ENCODE measurements at places on chromosomes 3 and 15.

- no peak for DNase-seq
These were observed 61.2 kb upstream of the KCNMB2 start for GRCh38 chr3:178475062-178475461.

- no peak for DNase-seq
These were observed 353.1 kb downstream of the CHL1 start for GRCh38 chr3:549636-550035.

DNA sequence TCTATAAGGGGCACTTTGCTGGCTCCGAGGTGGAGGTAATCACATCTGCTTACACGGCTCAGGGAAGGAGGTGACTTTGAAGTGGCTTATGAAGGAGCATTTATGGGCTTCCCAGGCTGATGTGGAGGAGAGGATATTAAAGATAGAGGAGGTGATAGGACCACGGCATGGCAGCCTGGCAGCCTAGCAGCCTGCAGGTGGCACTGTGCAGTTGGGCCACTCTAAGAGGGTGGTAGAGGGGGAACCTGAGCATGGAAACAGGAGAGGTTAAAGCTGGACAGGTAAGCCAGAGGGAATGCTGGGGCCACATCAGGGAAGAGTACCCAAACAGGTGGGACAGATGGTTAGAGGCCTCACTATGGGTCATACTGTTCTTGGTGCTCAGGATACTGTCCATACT, 375.0 kb downstream of the WDR72 start:
- no peak for DNase-seq

GRCh38 chr15:88022716-88023115, 233.8 kb downstream of the NTRK3 start:
- no peak for DNase-seq

- no peak for DNase-seq
These were observed 279.7 kb upstream of the GOLGA6L4 start for GRCh38 chr15:83955806-83956265.

- DNase-seq, result peak; percentile 23
These were observed 72.0 kb upstream of the BLM start for GRCh38 chr15:90644952-90645725.

GRCh38 chr3:150105886-150106612, 135.4 kb upstream of the PFN2 start:
- DNase-seq, result peak; percentile 71

- no peak for DNase-seq
These were observed 610 bp downstream of the MAP4 start for GRCh38 chr3:48015431-48016180.

- DNase-seq, result no peak
These were observed 520.7 kb downstream of the ROBO1 start for GRCh38 chr3:79246875-79247724.

DNA sequence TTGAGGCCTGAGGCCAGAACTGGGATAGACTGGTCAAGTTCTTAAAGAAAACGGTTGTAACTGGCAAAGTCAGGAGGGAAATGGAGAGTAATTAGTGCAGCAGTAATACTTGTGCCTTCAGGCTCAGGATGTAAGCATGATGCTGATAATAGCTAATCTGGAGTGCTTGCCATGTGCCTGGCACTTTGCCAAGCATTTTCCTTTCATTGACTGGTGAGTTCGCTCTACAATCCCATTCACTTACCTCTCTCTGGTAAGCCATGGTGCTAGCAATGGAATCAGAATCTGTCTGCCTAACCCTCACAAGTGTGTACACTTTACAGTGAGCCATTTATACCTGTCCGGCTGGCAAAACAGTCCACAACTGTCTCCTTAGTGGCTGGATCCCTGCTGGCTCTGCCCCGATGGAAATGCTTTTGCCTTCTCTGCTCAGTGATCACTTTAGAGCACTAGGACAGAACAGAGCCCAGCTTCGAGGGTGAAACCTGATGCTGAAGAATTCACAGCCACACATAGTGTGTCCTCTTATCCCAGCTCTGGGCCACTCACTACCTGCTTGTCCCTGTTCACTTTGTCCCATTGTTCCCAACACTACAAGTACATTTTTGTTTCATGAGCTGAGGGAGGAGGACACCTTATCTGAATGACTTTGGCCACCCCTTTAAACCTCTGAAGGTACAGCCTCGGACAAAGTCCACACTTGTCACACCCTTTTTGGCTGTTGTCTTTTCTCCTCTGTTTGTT, 10.3 kb downstream of the CHP1 start:
- peak; percentile 2 for DNase-seq

DNA sequence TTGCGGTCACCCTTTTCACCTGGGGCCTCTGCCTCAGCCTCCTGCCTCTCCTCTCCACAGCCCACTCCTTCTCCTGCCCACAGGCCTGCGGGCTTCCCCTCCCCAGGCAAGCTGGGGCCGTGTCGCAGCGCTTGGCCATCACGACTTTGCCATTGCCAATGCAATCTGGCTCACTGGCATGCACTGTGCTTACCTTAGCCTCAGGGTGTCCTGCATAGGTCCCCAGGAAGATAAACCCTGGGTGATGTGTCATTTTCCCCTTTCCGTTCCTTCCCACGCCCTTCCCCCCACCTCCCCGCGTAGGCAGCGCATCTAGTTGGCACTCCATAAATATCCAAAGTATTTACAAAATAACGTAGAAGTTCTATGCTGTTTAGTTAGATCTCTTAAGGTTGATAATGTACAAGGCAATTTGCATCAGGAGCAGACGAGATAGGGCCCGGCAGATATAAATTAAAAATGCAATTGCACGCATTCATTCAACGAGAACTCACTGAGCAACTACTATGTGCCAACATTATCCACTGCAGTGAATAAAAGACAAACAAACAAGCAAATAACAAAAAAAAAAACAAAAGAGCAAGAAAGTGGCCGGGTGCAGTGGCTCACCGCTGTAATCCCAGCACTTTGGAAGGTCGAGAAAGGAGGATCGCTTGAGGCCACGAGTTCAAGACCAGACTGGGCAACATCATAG, 973 bp upstream of the COPG1 start:
- DNase-seq, result no peak

DNA sequence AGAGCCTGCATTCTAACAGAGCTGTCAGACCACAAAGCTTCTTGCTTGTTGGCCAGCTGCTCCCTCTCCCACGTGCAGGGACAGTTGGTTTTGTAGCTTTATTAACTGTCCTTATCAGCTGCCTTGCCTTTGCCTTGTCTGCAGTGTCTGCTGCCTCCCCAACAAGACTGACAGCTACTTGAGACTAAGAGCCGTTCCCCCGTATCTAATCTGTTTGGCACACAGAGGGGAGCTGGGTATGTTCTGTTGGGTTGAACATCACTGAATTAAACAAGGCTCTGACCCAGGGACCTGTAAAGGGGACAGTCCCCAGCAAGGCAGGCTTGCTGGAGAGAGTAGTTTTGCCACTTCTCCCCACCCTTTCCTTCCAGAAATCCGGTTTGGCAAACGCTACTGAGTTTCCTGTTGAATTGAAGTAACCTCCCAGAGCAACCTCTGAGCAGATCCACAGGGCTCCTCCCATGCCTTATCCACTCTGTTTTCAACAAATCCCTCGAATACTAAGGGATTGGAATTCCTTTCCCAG, 116.1 kb downstream of the ANP32A start:
- no peak for DNase-seq

- no peak for DNase-seq
These were observed 324.7 kb upstream of the RARB start for GRCh38 chr3:25103391-25103790.

GRCh38 chr15:29035336-29036285, 149.8 kb downstream of the APBA2 start:
- no peak for DNase-seq

DNA sequence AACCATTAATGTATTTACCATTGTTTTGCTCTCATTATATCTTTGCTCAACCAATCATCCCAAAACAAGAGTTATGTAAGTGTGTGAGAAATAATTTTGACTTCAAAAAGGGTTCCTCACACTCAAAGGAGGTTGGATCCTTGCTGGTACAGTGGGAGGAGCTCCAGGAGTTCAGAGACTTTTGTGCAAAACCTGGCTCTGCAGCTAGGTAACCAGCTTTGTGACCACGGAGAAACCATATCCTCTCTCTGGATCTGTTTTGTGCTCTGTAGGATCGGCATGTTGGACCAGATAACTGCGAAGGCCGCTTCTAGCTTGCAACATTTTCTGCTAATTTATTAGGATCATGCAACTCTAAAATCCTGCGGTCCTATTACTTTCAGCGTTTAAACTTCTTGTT, 128.6 kb upstream of the LIPC start:
- no peak for DNase-seq

DNA sequence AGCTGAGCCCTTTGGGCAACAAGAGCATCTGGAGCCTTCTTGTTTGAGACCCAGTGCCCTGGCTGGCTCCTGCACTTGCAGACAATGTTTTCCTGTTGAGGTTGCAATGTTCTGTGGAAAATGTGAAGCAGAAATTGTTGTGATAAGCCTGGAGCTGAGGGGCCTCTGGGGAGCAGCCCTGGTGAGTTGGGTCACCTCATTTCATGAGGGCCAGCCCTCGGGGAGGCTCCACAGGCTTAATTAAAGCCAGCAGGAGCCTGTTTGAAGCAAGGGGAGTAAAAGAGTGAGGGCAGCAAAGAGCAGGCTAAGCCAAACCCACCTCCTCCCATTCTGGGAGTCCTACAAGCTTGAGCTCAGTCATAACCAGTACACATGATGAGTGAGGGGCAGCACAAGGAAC, 154.3 kb downstream of the ALDH1A2 start:
- DNase-seq, result no peak

DNA sequence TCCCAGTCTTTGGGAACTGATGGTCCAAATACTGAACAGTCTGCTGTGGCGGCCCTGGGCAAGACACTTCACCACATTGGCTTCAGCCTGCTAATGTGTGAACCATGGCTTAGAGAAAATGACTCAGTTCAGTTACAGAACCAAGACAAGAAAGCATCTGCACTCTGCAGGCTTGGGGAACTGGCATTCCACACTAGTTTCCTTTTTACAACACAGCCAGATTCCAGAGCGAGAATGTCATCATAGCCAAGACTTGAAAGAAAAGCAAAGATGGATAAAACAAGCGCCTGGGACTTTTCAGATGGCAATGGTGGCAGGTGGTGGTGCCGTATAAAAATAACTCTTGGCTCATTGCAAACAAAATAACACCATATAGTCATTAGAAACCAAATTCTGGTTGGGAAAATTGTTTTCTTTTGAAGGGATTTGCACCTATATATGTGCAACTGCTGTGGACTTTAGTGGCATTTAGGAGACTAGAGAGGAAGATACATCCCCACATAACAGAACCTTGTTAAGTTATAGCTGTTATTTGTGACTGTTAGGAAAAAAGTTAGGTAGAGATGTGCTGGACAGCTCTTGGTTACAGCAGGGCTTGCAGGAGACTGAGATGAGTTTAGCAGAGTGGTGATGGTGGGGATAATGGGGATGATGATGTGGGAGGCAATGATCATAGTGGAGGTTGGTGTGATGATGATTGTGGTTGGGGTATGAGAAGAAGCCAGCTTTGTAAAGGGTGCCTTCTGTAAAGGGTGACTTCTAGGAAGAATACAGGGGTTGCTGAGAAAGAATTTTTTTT, 273.6 kb downstream of the THRB start:
- DNase-seq, result peak; percentile 58

DNA sequence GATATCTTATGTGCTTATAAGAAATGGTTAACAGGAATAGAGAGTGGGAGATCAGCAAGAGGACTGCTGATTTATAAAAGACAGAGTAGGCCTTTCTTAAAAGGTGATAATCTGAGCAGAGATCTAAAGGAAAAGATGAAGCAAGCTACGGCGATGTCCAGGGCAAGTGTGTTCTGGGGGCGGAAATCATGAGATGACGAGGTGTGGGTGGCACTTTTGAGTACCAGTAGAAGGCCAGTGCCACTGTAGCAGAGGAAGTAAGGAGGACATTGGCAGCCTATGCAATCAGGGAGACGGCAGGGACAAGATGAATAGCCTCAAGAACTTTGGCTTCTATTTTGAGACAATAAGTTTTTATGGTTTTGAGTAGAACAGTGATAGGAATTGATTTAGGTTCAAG, 492.4 kb downstream of the FHIT start:
- no peak for DNase-seq

GRCh38 chr3:127588806-127589577, 1.5 kb downstream of the TPRA1 start:
- no peak for DNase-seq

- no peak for DNase-seq
These were observed 9.0 kb upstream of the CD47 start for GRCh38 chr3:108099679-108100428.

DNA sequence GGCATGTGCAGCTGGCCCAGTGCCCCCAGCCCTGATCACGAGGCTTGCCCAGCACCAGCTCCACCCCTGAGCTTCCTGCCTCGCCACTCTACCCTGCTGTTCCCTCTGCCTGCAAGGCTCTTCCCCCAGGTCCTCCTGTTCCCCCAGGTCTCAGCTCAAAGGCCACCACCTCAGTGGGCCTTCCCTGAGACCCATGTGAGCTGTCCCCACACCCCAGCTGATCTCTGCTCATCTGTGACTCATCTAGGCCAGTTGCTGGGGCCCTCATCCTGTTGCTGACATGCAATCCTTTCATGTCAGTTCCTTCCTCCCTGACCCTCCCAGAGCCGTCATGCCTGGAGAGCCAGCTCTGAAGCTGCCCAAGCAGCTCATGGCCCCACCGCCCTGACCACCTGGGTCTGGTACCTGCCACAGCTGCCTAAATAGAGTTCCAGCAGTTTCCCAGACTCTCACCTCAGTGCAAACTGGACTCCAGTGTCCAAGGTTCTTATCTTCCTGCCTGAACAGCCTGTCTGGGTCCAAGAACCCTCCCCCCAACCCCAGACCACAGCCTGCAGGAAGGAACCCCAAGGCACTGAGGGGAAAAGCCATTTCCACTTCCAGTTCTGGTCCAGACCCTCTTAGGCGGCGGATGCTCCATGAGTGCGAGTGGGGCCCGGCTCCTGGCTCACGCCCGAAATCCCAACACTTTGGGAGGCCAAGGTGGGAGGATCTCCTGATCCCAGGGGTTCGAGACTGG, 116.6 kb upstream of the IQSEC1 start:
- DNase-seq, result no peak

DNA sequence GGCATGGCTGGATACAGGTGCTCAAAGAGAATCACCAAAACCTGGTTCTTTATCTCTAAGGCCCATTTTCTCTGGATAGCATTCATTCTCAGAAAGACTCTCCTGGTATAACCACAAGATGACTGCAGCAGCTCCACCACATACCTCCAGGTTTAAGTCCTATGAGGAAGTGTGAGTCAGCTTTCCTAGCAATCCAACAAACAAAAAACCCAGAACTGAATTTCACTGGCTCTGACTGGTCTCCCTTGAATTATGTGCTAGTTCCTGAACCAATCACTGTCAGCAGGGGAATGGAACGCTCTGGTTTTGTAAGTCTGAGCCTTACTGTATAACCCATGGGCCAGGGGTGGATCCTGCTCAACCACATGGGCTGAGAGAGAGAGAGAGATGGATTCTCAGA, 27.2 kb downstream of the MRPL46 start:
- DNase-seq, result no peak

DNA sequence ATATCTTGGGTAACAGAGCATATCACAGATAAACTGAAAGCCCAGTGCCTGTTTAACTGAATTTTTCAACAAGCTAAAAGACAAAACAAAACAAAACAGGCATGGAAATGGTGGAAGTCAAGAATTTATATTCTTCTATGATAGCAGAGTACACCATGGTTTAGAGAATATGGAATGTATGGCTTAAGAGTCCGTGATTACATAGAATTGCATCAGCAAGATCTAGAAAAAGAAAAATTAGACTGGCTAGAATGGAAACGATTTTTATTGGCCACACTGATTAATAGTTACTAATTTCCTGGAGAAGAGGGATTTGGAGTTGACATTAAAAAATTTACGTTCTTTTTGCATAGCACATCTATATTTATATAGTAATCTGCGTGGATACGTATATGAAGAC, 435.2 kb upstream of the DPPA4 start:
- DNase-seq, result no peak

GRCh38 chr3:55207744-55208143, 279.4 kb downstream of the WNT5A start:
- no peak for DNase-seq
